ENCODE measurements at places on chromosomes 13 and 19.

DNA sequence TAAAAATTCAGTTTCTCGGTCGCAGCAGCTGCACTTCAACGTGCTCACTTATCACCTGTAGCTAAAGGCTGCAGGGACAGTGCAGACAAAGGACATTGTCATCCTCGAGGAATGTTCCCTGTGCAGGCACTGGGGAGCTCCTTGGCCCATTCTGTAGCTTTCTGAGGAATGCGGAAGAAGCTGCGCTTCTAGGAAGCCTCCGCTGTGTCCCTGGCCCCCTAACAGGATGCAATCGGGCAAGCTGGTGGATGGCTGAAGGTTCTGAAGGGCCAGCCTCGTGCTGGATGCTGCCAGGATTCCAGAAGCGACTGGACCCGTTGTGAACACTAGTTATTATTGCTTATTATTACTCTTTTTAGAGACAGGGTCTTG, 8.1 kb downstream of the ANO8 start:
- DNase-seq = no peak

- DNase-seq = no peak
These were observed 172.7 kb upstream of the MAB21L1 start for GRCh38 chr13:35649162-35649561.

- no peak for DNase-seq
These were observed 3.3 kb downstream of the GNA11 start for GRCh38 chr19:3097442-3097871.

- DNase-seq = no peak
These were observed 11.4 kb downstream of the MCF2L start for GRCh38 chr13:112980434-112980833.

DNA sequence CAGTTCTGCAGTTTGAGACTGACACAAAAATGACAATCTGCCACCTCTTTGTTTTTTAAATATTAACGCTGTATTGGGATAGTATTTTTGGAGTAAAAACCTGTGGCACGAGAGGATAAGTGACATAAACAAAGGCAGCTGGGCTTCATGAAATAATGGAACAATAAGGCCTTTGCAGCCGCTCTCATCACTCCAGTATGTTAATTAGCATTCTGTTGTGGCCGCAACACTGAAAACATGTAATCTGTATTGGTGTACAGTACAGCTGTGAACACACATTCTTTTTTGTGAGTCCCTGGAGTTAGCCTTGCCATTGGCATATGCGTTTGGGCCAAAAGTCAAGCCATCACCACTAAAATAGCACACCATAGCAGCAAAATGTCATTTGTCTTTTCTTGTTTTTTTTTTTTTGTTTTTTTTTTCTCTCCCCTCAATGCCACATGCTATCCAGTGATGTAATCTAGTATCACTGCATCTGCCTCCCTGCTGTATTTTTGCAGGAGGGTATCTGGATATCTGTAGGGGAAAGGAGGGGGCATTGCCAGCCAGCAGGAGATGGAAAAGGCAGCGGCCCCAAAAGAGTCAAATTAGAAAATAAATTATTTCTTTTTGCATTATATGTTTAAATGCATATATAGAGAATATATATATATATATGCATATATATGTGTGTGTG, 885 bp upstream of the ZNF536 start:
- no peak for DNase-seq

DNA sequence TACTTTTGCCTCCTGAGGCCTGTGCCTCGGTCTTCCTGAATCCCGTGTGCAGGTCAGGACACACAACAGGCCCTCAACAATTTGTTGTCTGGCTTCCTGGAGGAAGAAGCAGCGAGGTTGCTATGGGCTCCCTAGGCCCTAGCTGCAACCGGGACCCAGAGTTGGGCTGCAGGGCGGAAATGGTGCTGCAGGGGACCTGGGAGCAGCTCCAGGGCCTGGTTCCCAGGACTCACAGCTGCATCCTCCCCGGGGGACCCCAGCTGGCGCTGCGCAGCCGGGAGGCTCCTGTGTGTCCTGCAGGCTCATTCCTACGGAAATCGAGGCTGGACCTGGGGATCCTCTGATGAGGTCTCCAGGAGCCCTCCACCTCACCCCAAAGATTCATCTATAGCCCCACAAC, 999 bp upstream of the TNFAIP8L1 start:
- DNase-seq = no peak

DNA sequence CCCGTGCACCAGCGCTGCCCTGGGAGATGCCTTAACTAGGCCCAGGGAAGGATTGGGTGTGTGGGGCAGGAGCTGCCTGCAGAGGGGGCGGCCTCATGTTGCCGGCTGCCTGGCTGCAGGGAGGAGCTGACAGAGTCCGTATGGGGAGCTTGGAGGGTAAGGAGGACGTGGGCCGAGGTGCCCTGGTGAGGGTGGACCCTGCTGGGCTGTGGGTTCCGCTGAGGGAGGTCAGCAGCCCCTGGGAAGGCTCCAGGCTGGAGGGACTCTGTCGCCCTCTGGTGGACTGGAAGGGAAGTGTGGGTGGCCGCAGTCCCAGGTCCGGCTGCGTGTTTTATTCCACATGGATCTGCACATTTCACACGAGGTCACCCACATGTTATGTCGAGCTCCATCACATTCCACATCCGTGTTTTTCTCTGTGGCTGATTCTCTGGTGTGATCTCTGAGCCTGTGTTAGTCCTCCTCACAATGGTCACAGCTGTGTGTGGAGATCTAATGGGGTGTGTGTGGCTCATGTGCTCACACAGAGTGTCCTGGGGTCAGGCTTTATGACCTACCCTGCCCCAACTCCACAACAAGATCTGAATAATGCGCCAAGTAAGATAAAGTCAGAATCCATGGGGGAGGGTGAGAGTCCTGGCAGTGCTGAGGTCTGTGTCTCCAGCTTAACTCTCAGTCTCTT, 1.8 kb upstream of the CEACAM8 start:
- no peak for DNase-seq

DNA sequence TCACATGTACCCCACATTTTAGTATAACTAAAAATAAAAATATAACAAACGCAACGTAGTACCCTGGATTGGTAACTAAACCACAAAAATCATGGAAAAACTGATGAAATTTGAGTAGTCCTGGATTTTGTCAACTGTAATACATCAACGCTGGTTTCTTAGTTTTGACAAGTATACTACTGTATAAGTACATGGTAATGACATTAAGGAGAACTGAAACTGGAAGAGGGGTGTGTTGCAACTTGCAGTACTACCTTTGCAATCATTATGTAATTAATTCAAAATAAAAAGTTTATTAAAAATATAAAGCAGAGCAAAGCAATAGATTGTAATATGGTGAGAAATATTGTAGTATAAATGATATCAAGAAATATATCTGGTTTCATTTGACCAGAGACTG, 1158.0 kb upstream of the SPRY2 start:
- DNase-seq = no peak

DNA sequence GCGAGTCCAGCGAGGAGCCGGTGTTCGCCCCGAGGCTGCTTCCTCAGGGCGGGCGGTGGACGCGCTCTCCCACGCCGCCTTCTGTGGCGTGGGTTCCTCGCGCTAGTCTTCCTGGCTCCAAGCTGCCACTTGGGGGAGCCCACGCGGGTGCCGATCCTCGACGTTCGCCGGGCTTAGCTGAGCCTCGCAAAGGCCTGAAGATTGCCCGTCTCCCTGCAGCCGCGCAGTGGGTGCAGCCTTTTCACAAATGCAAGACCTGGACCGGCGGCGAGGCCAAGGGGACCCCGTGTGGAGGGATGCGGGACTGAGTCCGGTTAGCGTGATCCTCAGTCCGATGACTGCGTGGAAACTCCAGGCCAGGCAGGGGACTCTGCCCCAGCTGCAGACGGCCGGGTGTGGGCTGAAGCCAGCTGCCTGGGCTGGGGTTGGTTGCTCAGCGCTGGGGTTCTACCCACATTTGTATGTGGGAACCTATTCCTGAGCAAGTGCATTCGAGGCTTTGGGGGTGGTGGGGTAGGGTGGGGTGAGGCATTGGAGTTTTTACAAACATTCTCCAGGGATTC, 16.6 kb upstream of the LRP3 start:
- DNase-seq = no peak

GRCh38 chr19:4007836-4008539, 452 bp downstream of the PIAS4 start:
- DNase-seq = no peak

DNA sequence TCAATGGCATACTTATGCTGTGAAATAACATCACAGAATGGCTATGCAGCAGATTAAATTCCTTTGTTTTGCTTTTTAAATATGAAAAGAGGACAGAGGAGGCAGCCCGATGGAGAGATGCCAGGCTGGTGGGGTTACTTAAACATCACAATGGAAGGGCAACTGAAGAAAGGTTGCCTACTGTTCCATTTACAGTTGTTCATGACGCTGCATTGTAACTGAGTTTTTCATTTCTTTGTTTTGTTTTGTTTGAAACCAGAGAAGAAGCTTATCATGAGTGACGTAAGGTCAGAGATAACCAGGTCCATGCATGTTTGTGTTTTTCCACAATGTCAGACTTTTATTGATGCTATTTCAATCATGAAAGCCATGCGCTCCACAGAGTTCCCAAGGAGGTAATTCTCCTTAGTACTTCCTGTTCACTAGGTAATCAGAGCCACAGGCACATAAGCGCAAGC, 273.8 kb downstream of the LHFPL6 start:
- no peak for DNase-seq

DNA sequence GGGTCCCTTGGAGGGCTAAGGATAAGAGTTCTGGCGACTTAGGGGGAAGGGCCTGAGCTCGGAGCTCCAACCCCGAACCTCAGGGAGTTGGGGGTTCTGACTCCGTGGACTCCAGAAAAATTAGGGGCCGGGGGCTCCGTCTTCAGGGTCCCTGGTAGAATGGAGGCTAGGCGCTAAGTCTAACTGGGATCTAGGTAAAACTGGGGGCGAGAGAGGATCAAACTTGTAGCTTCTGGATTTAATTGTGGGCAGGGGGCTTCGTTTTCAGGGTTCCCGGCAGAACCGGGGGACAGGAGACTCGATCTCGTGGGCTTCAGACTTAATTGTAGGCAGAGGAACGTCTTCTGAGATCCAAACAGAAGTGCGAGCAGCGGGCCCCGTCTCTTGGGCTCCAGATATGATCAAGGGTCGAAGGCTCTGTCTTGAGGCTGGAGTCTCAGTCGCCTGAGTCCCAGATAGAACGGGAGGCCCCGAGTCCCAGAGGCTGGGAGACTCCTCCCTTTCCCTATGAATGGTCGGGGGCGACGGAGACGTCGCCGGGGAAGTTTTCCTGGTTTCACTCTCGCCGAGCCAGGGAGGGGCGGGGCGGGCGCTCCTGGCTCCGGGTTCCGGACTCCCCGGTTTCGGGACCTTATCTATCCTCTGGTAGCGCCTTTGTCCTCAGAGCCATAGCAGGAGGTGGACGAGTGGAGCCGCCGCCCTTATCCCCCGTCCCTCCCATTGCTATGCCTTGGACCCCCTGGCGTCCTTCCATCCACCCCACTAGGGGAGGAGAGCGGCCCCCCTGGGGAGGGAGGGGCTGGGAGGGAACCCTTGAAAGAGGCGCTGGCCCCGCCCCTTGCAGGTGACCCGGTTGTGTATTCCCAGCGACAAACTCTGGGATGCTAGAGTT, 1.3 kb downstream of the NECTIN2 start:
- DNase-seq = no peak

- DNase-seq = no peak
These were observed 65.2 kb downstream of the DACH1 start for GRCh38 chr13:71801781-71802180.

- DNase-seq = no peak
These were observed 86.4 kb upstream of the TSC22D1 start for GRCh38 chr13:44662515-44662914.

DNA sequence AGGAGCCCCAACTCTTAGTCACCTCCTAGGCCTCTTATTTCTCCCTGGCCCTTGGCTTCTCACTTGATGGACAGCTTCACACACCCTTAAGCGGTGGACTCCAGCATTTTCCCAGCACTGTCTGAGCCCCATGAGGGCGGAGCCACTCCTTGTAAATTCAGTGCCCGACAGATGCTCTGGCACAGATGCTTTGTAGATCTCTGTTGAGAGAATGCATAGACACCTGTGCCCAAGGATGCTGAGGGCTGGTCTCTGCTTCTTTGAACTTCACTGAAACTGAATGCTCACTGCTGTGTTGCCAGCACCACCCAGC, 3.3 kb downstream of the SYCN start:
- DNase-seq = no peak

GRCh38 chr13:62432295-62432694, 1016.6 kb upstream of the PCDH20 start:
- DNase-seq = no peak

GRCh38 chr13:73173279-73173811, 114.5 kb downstream of the KLF5 start:
- DNase-seq = no peak

GRCh38 chr19:6518145-6518911, 12.5 kb upstream of the TNFSF9 start:
- no peak for DNase-seq

DNA sequence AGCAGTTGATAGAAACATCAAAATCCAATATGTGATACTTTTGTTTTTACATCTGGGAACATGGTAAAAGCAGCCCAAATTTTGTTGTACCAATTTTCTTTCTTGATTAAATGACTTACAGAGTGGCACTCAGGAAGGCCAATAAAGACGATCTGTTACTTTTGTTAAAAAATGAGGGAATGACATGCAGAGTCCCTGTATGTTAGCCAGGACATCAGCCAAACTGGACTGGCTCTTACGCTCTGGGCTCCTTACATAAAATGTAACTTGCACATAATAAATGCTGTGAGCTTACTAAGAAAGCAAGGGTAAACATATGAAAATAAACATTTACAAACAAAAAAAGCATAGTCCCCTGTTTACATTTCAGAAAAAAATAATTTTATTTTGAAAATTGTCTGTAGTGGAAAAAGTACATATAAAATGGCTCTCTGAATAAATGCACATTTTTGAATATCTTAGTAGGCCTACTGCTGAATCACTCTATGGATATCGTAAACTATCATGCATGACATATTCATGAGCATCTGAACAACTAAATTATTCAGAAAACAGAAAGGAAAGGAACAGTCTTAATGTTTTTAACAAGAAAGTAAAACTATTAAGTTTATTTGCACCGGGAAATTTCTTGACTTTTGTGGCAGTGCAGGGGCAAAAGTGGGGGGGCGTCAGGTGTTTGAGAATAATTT, 534.5 kb downstream of the KCTD12 start:
- DNase-seq = no peak

- DNase-seq = no peak
These were observed 151.6 kb upstream of the FREM2 start for GRCh38 chr13:38535261-38535660.

GRCh38 chr13:90084684-90085290, 1262.7 kb upstream of the MIR17HG start:
- DNase-seq = no peak

DNA sequence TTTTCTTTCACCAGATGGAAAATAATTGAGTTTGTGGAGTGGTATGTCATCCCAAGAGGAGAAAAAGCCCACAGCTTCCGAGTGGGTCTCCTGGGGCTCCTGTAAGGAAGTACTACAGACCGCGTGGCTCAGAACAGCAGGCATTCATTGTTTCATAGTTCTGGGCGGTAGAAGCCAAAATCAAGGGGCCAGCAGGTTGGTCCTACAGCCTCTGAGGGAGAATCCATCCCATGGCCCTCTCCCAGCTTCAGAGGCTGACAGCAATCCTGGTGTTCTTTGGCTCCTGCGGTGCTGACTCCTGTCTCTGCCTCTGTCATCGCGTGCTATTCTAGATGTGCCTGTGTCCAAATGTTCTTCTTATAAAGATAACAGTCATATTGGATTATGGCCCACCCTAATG, 362.6 kb downstream of the FGF14 start:
- DNase-seq = no peak

All from non-pigmented ciliary epithelial cell (primary cell).